ENCODE measurements at places on chromosomes 16 and 17.

DNA sequence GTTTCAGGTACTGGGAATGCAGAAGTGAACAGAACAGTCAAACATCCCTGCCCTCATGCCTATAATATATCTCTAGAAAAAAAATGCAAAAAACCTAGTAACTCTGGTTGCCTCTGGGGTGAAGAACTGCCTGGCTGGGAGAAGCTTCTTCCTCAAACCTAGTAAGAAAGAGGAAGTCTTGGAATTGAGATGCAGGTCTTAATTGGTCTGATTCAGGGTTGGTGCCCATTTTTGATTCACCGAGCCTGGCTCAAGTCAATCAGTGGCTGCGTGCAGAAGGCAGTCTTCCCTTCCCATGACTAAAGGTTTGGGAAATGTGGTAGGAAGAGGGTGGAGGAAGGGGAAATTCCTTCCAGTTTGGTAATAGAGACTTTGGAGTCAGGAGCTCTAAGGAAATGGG is 22.4 kb downstream of the CDRT15 start:
- no peak for DNase-seq

- DNase-seq = no peak
Measured at GRCh38 chr17:63833026-63833740, 5.7 kb upstream of the FTSJ3 start.

DNA sequence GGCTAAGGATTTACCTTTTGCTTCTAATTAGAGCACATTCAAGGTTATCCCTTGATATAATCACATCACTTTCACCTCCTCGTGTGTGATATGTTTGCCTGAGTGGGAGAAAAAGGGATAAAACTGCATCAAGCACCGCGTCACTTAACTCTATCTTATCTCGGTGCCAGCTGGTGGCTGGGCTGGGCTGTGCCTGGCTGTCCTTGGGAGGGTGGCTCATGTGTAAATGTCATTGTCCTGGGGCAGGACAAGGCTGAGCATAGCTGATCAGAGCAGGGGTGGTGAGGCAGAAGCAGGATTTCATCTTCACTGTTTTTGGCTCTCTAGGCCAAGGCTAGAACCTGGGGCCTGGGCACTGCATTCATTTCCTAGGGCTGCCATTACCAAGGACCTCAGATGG is 105.3 kb downstream of the RAP1GAP2 start:
- no peak for DNase-seq

GRCh38 chr16:66408163-66409048 is 18.7 kb upstream of the BEAN1 start:
- no peak for DNase-seq

DNA sequence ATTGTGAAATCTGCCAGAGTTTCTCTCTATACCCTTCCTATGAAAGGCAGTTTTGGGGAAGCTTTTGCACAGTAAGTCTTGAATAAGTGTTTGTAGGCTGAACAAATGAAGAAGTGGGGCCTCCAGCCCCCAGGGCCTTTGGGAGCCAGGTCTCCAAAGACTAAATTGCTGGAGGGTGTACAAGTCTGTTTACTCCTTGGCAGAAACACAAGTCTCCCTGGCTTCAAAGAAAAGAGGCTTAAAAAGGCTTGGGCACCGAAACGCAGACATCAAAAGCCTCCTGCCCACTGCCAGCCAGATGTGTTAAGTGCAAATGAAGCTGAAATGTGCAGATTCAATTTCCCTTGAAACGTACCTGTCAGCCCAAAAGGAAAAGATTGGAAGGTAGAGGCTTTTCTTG is 146.3 kb downstream of the TMEM132E start:
- DNase-seq = no peak

DNA sequence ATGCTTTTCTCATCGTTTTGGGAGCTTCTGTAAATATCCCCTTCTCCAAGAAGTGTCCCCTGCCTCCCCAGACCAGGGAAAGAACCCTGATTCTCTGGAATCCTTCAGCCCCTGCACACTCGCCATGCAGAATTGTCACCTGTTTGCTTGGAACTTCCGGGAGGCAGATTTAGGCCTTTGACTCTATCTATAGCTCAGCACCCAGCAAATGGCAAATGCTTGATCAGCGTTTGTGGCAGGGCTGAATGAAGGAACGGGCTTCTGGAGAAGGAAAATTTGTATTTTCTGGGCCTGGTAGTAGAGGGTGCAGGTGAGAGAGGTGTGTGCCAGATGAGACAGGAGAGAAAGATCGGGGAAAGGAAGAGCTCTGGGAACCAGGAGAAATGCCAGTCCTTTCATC is 18.3 kb upstream of the CACNG4 start:
- no peak for DNase-seq

DNA sequence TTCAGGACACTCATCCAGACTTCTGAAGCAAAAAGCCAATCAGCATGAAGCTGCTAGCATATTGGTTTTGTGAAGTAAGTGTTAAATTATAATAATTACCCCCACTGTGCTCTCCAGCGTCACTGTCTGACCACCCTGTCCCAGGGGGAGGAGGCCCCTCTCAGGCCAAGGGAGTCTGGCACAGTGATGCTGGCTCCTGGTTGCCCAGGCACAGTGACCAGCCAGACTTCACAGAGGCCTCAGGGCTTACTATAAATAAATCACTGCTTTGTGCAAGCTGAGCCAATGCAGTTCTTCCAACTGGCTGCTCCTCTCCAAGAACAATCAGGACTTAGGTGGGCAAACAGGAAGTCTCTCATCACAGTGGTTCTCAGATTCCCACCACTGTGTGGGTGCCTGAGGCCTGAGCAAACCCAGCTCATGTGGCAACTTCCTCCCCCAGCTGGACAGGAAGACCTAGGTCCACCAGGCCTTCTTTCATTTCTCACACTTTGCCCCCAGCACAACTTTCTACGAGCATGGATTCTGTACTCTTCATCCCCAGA is 1.7 kb upstream of the DBNDD1 start:
- no peak for DNase-seq

- DNase-seq = no peak
Measured at GRCh38 chr17:56985371-56986162, 7.6 kb downstream of the SCPEP1 start.

- no peak for DNase-seq
Measured at GRCh38 chr17:2034157-2034556, 4.2 kb downstream of the DPH1 start.

Data from NCI-H1105 (cell line).